Stimulated activated CD4-positive, alpha-beta T cell treated with anti-CD3 and anti-CD28 coated beads, Interleukin-12 subunit alpha, Interleukin-12 subunit beta, amount 100 ng/mL, for 24 hours (primary cell): ENCODE measurements at places on chromosomes 1 and 21.

DNA sequence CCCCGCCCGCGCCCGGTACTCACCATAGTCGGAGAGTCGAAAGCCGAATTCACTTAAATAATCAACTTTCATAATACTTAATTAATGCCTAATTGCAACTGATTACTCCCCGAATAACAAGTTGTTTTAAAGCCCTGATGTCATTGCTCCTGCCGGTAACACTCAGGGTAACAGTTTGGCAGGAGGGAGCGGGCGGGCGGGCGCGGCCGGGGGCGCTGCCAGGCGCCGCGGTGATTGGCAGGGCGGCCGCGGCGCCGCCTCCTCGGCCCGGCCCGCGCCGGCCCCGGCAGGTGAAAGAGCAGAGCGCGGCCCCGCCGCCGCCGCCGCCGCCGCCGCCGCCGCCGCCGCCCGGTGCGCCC lies 102.2 kb downstream of the CASZ1 start:
- peak; percentile 29 for DNase-seq

DNA sequence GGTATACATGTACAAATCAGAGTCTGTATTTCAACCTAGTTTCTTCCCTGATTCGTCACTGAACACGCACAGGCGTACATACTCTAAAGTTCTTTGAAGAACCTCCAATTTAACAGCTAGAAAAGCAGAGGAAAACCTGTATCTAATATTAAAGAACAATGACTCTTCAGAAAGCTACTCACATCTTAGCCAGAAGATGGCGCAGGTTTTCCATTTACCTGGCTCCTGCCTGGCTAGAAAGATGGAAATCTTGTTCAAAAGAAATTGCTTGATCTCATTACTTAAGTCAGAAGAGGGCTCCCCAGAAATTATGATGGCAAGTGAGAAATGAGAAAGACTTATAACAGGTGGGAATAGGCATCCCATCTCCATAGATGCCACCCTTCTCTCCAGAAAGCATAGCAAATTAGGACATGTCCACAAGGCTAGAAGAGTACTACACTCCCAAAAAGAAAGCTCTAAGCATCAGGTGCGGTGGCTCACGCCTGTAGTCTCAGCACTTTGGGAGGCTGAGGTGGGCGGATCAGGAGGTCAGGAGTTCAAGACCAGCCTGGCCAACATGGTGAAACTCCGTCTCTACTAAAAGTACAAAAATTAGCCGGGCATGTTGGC lies 19.0 kb upstream of the L1TD1 start:
- DNase-seq, result no peak

- no peak for DNase-seq
Observed at GRCh38 chr1:15469361-15469760, 6.5 kb upstream of the CELA2B start.

GRCh38 chr1:119675349-119676345 lies 27.6 kb upstream of the ZNF697 start:
- DNase-seq, result peak; percentile 33

DNA sequence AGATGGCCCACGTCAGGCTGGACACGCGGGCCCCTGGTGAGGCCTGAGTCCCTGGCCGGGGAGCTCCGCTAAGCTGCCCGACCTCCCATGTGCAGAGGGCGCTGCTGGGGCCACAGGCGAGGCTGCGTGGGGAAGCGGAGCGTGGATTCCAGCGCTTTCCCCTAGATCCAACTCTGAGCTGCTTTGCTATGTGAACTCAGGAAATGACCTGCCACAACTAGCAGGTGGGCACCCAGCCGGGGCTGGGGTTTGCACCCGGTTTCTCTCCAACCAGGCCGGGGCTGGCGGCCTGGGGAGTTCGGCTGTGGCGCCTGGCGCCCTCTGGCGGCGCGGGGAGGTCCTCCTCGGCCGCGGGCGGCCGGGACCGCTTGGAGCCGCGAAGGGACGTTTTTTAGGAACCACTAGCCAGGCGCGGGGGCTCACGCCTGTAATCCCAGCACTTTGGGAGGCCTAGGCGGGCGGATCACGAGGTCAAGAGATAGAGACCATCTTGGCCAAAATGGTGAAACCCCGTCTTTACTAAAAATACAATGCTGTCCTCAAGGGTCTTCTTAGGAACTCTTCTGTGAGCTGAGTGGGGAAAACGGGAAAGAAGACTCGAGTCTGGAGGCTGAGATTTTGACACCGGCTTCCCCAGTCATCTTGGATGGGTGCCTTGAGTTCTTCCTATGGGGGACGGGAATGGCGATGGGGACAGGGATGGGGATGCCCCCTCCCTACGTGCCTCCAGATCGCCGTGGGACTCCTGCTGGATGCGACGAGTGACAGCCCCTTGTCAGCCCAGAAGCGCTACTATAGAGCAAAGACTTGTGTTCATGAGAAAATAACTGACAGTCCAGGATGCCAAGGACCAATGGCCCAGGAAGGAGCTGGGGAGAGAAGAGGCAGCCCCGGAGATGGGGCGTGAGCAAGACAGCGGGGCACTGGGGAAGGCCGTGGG lies 12.6 kb downstream of the PYCR2 start:
- peak; percentile 59 for DNase-seq

GRCh38 chr1:31811605-31812004 lies 4.2 kb downstream of the SPOCD1 start:
- DNase-seq, result no peak

DNA sequence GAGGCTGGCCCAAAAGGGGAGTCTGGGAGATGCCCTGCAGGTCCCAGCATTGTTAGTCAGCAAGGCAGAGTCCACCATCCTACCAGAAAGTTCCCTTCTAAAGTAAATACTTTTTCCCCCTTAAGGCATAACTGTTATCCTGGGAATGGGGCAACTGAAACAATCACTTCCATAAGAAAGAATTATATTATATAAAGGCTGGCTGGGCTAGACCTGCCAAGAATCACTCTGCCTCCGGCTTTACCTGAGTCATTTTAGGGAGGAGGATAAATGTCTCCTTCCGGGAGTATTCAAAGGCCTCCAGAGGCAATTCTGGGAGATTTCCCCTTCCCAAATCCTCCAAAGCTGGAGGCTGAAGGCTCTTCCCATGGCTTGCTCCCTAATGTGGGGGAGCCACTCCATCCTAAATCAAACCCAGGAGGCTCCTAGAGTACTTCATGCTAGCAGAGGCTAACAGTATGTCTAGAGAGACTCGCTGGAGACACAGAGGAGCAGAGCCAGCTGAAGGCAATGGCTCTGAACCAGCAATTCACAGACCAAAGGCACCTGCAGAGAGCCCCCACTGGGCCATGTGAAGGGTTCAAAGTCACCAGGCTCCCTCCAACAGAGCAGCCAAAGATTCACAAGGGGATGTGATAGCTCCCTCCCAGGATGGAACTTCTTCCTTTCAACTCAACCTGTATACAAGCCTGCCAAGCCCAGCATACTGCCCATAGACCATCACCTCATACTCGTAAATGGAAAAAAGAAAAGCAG lies 116.0 kb downstream of the ASTN1 start:
- DNase-seq, result no peak

DNA sequence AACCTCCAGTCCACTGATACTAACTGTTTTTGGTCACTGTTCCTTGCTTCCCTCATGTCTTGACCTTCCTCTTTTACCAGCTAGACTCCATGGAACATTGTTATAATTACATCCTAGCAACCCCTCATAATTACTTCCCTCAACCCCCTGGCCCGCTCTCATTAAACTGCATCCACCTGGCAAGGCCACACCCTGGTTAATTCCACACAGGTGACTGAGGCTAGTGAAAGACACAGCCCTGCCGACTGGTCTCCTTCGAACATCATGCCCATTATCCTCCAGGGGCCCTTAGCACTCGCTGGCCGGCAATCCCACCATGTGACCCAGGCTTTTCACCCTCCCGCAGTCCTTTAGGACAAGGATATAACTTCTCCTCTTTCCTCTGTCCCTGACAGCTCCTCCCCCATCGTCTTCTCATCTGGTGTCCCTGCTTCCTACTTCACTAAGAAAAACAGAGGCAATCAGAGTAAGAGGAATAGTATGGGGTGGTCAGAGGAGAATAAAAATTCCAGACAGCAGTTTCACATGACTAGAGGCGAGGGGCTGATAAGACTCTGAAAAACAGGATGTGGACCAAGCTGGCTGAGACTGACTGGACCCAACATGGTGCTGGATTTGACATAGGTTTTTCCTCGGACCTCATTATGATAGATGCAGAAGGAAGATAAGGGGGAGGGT lies 8.8 kb upstream of the TENT5B start:
- DNase-seq, result no peak
